ENCODE measurements at places on chromosomes 4 and X.
A peak's percentile ranks its signal among the peaks of the same experiment; 100 is the strongest.

DNA sequence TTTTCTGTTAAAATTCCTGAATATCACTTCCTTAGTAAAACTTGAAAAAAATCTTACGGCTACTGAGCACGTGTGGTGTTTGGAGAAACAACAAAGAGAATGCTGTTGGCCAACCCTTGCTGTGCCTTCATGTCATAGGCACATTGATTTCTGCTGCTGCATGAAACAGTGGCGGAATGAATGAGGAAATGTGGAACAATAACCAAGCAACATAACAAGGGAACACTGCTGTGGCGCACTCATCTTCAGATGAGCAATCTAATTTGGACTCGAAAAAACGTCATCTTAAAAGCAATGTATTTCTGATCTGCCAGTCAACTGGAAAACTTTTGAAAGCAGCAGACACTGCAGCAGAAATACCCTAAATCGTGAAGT is 51.4 kb downstream of the PROM1 start:
- DNase-seq, result no peak

GRCh38 chrX:6223516-6223915 is 5.2 kb downstream of the NLGN4X start:
- DNase-seq, result no peak

GRCh38 chr4:112173593-112174558 is 28.6 kb downstream of the FAM241A start:
- DNase-seq, result no peak

GRCh38 chr4:185470501-185471195 is 885 bp downstream of the CCDC110 start:
- DNase-seq, result no peak

DNA sequence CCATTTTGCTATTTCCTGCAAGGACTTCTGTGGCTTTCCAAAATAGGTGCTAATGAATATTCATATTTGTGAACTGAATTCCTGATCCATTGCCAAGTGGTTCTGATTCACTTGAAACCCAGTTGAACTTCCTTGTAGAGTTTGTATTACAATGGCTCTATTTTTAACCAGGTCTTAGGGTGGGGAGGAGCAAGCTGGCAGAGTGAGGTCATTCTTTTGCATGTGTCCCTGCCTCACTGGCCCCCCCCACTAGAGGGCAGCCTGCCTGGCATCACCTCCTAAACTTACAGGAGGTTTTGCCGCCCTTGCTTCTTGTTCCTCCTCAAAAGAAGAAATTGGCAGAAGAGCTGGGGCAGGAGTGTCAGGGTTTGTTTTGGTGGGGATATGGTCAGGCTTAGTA is 10.5 kb downstream of the PTTG2 start:
- DNase-seq, result peak; percentile 37

DNA sequence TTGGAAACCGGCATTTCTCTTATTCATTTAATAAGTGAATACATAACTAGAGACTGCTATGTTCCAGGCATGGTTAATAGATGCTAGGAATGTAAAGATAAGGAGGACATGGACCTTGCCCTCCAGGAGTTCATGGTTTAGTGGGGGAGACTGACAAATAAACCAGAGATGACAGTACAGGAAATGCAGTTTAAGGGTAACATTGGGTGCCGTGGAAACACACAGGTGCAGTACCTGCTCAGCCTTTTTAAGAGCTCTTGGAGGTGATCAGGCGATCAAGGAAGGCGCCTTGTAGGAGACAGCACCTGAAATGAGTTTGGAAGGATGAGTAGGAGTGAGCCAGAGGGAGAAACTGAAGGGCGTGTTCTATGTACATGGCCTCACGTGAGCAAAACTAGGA is 145.8 kb downstream of the AASDH start:
- no peak for DNase-seq

DNA sequence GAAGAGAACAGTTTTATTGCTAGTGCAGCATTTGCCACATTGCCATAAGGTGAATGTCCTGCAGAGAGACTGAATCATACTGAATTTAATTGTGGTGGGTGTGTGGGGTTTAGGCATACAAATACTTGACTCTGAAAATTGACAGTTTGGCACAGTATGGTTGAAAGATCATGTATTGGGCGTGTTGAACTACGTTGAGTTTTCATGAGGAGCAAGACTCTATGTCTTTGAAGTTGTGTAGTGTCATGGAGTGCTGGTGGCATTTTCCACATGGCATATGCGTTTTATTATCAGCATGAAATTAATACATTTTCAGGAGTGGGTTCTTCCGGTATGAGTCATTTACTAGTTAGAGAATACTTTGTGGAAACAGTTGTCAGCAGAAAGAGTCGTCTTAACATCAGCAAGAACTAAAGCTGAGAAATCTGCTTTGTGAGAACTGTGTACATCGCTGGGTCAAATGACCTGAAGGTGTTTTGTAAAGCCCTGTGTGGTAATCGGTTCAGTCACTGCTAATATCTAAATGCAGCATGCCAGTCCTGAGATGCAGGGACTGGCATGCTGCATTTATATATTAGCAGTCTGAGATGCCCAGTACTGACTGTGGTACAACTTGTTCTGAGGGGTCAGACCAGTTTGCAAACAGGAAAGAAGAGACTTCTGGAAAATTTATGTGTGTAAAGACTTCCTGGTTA is 50.3 kb downstream of the ARHGAP10 start:
- DNase-seq, result no peak

GRCh38 chr4:9841072-9841471 is 59.6 kb downstream of the DRD5 start:
- no peak for DNase-seq

- no peak for DNase-seq
Measured at GRCh38 chrX:46447384-46447783, 97.8 kb downstream of the ZNF674 start.

DNA sequence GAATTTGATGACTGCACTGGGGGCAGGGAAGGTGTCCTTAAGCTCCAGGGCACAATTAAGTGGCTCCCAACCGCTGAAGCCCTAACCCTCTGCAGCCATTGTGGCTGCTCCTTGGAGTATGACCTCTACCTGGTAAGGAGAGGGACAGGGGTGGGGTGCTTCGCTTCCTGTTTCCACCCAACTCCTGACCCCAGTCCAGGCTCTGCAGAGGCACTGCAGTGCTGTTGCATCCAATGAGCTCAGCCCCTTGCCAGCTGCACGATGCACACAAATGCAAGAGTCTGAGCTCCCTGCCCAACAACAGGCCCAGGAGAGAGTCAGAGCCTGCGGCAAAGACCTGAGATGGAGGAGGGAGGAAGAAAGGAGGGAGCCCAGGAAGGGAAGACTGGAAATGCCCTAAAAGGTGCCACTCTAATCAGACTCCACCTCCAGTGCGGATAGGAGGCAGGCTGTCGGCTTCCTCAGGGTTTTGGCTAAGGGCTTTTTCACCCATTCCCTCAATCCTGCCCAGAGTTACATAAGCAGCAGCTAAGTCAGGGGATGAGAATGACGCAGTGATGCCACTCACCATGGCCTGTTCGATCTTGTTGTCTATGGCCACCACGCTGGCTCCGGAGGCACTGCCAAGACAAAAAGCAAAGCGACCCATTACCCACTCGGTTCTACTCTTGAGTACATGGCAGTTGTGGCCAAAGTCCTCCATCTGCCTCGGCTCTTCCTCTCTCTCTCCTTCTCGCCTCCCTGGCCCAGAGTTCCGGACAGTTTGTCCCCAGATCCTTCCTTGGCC is 60.1 kb downstream of the TSC22D3 start:
- peak; percentile 52 for DNase-seq

DNA sequence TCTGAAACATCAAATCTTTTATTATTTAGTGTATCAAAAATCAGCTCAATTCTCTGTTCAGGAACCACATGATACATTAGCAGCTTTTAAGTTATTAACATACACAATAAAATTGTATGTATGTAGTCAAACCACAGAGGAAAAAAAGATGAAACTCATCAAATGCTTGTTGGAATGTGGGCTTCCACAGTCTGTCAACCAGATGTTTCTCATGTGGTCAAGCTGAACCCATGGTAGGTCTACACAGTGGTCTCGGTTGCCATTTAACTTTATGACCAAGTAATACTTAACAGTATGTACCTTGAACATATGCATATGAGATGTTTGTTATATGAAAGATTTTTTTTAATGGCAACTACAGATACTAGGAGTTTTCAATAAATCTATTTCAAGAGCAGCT is 427.8 kb downstream of the IL15 start:
- no peak for DNase-seq

- DNase-seq, result no peak
Measured at GRCh38 chr4:113385281-113385899, 335.9 kb downstream of the ANK2 start.

DNA sequence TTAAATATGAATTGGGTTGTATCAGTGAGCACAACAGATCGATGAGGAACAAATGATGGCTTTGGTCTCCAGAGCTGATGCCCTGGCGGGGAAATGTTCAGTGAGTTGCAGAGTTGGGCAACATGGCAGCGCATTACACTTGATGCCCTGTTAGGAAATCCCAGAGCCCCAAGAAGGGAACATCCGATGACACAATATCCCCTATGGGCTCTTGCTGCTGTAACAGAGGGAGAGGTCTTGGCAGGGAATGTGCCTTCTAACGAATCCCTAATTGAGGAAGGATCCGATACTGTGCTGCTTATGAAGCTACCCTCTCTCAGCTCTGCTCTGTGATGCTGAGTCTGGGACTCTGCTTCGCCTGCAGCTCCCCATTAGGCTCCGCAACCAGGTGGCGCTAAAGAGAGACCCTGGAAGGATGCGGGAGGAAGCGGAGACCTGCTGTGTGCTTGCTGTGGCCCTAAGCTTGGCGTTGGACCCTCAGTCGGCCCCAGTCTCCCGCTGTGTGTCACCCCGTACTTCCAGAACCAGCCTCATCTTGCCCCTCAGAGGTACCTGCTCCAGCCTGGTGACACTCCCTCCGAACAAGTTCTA is 38.9 kb downstream of the PDHA1 start:
- no peak for DNase-seq

All from C1 segment of cervical spinal cord (tissue), 14 donors.